ENCODE measurements at places on chromosomes 7 and 10.

GRCh38 chr7:89246196-89246595, 450.7 kb upstream of the TEX47 start:
- DNase-seq: no peak

- no peak for DNase-seq
These were observed 20.4 kb upstream of the ASAH2 start for GRCh38 chr10:50271564-50272250.

DNA sequence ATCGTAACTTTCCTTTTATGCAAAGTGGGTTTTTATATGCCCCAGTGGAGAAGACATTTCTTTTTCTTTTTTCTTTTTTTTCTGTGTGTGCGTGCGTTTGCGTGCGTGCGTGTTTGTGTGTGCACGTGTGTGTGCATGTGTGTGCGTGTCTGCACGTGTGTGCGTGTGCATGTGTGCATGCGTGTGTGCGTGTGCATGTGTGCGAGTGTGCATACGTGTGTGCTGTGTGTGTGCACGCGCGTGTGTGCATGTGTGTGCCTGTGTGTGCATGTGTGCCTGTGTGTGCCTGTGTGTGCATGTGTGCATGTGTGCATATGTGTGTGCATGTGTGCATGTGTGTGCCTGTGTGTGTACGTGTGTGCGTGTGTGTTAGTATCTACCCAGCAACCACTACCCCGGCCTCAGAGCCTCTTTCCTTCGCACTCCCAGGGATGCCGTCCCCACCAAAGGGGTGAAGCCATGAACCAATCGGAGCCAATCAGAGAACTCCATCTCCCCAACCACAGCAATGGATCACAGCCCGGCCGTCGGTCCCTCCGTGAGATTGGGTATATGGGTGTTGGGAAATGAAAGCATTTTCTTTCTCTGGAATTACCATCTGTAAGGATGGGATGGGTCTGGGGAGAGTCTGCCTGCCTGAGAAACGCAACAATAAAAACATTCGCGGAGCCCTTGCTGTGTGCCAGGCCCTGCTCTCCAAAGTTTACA, 92.3 kb downstream of the ELFN1 start:
- DNase-seq: no peak

- DNase-seq: no peak
These were observed 51.7 kb upstream of the ADAM12 start for GRCh38 chr10:126439942-126440341.

GRCh38 chr10:133391761-133392518, 2.0 kb upstream of the MTG1 start:
- no peak for DNase-seq

Measured in hematopoietic multipotent progenitor cell treated with erythropoietin and hydrocortisone succinate and interleukin-3 and kit ligand, for 8 days (in vitro differentiated cells).